ENCODE measurements at places on chromosomes 11 and 22.

GRCh38 chr22:39925909-39926679, 25.2 kb downstream of the GRAP2 start:
- DNase-seq: no peak

DNA sequence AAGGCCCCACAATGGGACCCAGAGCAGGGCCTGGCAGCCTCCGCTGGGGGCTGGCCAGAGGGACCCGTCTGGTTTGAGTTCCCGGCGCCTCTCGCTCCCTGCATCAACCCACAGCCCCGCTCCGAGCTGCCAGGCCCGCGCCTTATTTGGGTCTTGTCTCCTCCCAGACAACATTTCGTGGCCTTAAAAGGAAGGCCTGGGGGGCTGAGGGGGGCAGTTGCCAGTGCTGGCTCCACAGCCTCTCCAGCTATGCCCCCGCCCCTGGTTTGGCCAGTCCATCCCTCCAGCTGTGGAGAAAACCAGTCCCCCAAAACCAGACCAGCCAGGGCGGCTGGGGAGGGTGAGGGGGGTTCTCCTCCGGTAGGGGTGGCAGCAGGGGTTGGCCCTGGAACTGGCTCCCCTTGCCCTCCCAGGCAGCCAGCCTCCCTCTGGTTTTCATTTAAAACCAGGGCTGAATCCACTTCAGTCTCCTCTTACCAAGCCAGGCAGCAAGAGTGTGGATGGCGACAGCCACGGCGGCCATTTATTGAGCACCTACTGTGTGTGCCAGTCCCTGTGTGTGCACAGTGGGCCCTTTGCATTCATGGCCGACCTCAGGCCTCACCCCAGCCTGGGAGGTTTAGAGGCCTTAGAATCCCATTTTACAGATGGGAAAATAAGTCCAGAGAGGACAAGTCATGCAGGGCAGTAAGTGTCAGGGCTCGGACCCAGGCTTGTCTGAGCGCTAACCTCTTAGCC, 18.6 kb downstream of the EMID1 start:
- no peak for DNase-seq

- DNase-seq: no peak
Measured at GRCh38 chr11:12876340-12876739, 132.8 kb upstream of the RASSF10 start.

- DNase-seq: no peak
Measured at GRCh38 chr22:37126882-37127281, 17.4 kb upstream of the TMPRSS6 start.

DNA sequence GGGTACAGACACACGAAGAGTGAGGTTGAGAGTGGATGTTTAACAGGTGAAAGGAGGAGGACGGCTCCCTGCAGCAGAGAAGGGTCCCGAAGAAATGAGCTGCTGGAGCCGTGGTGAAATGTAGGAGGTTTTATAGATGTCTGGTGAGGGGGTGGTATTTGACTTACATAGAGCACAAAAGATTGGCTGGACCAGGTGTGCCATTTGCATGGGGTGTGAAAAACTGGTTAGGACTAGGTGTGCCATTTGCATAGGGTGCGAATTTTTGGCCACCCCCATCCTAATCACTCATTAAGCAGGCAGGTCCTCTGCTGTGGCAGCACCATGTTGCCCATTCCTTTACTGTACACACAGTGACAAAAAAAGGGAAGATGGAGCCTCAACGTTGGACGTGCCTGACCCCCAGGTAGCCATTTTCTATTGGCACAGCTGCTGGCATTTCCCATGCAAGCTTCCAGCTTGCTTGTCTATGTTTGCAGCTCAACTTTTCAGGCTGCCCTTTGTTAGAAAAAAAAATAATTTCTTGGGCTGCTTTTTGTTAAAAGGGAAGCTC, 581.7 kb upstream of the B3GAT1 start:
- no peak for DNase-seq

DNA sequence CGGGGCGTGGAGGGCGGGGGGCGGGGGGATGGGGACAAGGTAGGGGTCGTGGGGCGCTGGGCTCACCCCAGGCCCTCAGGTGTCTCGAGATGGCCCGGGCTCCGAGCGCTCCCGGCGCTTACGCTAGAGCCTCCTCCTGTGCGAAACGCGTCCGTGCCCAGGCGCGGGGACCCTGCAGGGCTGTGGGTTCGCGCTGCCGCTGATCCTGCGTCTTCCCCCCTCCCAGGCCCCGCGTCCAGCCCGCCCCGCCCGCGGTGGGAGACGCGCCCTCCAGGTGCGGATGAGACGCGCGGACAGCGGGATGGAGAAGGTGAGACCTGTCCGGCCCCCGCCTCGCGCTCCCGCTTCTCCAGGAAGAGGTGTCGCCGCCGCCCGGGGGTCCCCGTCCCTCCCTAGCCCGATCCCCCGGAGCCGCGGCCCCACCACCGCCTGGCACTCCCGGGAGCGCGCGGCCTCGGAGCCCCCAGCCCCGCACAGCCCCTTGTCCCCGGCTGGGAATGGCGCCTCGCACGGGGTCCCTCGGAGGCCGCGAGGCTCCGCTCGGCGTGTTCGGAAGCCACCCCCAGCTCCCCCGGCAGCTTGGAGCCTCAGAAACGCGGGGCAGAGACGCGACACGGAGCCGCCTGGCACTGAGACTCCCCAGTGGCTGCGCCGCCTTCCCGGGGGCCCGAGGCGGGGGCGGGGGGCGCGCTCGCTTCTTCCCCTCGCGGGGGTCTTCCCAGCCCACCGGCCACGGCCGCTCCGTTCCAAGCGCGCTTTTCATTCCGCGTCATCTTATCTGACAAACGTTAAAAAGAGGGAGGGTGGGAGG, 27.6 kb upstream of the TOLLIP start:
- DNase-seq: no peak

DNA sequence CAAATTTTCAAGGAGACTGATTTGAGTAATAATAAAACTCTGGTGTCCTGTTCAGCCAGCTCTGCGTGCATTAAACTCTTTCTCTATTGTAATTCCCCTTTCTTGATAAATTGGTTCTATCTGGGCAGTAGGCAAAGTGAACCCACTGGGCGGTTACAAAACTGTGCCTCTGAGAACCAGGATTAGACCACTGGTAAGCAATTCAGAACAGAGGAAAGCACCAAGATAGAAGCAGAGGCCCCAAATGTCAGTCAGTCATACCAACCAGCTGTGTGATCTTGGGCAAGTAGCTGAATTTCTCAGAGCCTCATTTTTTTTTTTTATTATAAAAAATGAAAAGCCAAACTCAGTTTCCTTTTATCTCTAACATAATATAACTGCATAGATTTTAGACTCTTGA, 54.9 kb downstream of the TRIM44 start:
- DNase-seq: no peak

DNA sequence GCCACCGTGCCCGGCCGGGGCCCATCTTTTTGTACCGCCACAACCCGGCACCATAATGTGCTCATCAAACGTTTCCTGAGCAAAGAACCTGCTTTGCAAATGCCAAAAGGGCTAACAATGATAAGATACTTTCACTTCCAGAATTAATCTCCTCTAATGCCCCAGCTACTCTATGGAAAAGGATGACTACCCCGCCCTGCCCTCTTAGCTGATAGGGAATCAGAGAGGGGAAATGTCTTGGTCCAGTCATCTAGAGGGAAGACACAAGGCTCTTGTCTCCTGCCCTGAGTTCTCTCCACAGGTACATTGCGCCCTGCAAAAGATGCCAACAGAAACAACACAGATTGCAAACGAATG, 586 bp downstream of the TTLL1 start:
- no peak for DNase-seq

- peak; percentile 33 for DNase-seq
Measured at GRCh38 chr22:20021196-20022181, 579 bp downstream of the TANGO2 start.

DNA sequence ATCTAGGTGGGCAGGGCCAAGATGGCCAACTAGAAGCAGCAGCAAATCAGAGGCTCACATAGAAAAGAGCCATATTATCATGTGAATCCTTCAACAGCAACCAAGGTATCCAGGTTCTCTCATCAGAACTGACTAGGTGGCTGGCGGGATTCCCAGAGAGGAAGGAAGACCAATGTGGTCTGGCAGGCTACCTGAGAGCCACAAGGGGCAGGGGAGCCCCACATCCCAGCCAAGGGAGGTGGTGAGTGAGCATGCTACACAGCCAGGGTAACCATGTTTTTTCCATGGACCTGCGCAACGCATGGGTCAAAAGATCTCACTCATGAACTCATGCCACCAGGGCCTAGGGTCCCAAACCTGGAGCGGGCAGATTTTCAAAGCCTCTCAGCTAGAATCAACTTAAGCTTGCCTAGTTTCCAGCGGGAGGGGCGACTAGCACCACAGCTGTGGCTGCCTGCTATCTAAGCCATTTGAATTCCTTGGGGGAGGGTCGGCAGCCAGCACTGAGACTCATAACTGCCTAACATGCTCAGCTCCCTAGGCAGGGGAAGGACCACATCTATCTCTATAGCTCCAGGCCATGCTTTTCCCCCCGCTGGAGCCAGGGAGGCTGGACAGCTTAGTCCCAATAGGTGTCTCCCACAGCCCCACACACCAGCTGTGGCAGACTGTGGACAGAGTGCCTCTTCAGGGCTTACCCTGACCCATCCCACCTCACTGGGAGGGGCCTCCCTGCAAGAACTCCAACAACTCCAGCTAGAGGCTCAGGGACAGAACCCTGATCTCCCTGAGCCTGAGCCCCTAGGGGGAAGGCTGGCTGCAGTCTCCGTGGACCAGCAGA, 28.7 kb upstream of the CASP12 start:
- no peak for DNase-seq

DNA sequence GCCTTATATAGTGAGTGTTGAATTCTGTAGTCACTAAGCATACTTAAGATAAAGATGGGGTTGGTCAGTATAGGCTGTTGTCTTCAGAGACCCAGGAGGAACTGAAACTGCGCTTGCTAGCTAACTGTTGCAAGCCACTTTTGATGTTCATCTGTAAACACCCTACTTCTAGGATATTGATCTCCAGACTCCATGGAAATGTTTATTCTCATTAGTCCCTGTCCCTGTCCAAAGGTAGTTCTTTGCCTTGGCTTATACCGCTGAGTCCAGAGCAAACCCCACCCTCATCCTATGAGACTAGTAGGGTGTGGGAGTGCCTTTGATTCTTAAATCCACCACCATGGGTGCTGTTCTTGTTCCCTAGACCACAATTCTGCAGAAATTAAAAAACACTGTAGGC, 36.4 kb downstream of the DEPDC5 start:
- DNase-seq: no peak

GRCh38 chr11:6390718-6391469, 620 bp downstream of the SMPD1 start:
- DNase-seq: no peak

GRCh38 chr11:45453721-45454120, 167.6 kb upstream of the SYT13 start:
- DNase-seq: no peak

DNA sequence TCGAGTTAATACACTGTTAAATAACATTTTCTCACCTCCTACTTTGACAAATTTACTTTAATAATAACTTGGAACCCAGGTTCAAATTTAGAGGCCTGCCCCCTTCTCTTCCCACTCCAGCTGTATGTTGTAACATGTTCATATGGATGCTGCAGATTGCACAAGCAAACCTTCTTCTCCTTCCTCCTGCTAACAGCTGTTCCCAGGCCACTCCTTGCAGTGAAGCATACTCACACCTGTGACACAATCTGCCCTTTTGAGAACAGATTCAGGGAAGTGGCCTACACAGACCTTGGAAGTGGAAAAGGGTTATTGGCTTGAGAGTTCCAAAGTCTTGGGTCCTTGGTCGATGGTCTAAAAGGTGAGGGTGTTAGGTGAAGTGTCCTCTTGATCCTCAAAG, 131.9 kb downstream of the TEAD1 start:
- DNase-seq: peak; percentile 88

- DNase-seq: no peak
Measured at GRCh38 chr11:117290809-117291396, at the start of gene BACE1-AS. BACE1-AS (plus strand) TSS chr11:117291346.

DNA sequence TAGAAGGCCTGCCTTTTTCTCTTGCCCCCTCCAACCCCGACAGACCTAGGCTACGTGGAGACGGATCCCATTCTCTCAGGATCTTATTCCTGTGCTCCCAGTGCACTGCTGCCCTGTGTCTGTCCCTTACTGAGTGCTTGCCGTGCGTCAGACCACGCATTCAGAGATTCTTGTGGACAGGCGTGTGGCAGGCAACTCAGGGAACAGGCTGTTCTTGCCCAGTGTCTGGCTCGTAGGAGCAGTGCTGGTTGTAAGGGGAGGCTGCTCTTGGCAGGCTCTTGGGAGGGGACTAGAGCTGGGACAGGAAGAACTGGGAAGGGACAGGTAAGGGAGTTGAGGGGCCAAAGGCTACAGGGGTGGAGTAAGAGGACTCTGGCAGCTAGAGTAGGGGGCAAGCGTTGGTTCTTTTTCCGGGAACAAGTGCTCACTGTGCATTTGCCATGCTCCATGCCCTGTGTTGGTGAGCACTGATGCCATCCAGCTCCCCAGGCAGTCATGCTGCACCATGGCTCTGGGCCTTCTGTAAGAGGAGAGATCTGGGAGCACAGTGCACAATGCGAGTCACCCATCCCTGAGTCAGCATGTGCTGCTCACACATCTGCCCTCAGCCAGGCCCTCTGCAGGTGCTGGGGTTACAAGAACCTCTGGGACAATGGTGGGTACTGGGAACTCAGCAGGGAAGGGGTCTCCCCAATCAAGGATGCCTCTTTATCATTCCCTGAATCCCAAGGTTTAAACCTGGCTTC, 119.1 kb downstream of the TBC1D22A start:
- no peak for DNase-seq

- no peak for DNase-seq
Measured at GRCh38 chr11:4041731-4042391, 52.7 kb upstream of the RRM1 start.

DNA sequence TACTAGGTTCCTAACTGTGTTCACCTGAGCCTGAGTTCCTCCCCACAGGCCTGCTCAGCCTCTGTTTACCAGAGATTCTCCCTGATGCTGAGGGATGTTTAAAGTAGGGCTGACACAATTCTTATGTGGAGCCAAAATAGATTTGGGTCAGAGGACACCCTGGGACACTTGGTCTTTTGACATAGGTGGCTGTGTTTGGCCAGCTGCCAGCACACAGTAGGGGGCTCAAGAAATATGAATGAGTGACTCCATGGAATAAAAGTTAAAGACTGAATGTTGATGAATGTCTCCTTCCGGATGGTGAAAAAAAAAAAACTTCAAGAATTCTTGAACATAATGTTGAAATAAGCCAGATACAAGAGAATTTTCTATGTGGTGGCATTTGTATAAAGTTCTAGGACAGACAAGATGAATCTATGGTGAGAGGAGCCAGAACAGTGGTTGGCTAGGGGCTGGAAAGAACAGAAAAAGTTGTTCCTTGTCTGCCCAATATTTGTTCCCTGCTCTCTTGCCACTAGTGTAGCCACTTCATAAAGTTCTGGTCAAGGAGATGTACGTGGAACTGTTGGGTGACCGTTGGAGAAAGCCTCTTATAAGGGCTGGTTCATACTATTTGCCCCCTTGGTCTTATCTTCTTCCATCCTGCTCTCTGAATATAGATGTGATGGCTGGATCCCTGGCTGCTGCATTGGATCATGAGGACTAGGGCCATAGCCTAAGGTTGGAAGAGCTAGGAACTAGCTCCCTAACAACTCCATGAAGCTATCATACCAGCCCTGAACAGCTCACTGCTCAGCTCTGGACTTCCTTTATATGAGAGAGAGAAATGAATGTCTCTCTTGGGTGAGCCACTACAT, 40.3 kb upstream of the SMTN start:
- peak; percentile 31 for DNase-seq

- DNase-seq: no peak
Measured at GRCh38 chr11:16787035-16787742, 48.7 kb downstream of the C11orf58 start.

GRCh38 chr22:48594016-48594756, 1233.5 kb downstream of the BRD1 start:
- no peak for DNase-seq

Measured in fibroblast of villous mesenchyme (primary cell).